Fibroblast of gingiva (primary cell): ENCODE measurements at places on chromosomes 5 and 9.

GRCh38 chr5:100676817-100677631 lies 141.8 kb downstream of the FAM174A start:
- peak; percentile 35 for DNase-seq

DNA sequence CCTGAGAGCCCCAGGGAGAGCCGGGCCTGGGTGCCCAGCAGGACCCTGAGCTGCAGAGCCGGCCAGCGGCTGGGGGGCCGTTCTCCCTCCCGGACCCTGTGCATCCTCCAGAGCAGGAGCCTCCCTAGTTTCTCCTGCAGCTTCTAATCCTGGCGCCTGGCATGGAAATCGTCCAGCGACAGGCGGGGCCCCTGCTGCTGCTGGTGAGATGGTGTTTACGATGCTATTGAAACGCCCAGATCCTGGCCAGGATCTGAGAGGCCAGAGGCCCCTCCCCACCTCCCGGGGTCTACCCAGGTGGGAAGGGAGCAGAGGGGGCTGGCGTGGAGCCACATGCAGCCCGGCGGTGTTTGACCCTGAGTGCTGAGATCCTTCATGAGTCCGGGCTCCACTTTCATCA lies 38.2 kb upstream of the CEP72 start:
- no peak for DNase-seq

DNA sequence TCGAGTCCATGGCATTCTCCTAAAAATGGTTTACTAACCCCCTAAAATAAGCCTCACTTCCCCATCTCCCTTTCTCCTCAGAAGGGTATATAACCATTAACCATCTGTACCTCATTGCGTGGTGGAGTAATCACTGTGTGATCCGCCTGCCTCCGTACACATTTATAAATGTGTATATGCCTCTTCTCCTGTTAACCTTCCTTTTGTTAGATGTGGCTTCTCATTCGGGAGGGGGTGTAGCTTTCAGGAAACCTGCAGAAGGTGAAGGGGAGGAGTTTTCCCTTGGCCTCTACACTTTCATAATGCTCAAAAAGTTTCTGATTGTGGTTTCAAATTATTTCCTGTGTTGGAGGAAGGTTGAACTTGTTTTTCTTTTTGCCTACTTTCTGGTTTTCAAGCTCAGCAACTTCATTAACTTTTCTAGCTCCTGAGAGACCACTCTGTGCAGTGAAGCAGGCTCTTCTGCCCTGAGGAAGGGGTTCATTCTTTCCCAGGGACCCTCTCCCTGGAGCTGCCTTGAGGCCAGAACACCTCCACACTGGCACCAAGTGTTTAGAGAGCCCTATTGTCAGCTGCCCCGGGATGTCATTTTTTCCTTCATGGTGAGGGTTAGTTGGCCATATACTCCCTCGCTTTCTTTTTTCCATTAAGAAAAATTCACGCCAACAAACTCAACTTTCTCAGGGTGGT lies 46.9 kb downstream of the RASGRF2 start:
- DNase-seq = no peak

GRCh38 chr5:132115375-132115774 lies 41.8 kb downstream of the CSF2 start:
- no peak for DNase-seq

GRCh38 chr5:60738461-60738860 lies 38.5 kb upstream of the DEPDC1B start:
- DNase-seq = no peak

GRCh38 chr5:36740259-36740898 lies 134.0 kb downstream of the SLC1A3 start:
- peak; percentile 6 for DNase-seq

GRCh38 chr5:109038209-109038840 lies 290.6 kb downstream of the FER start:
- DNase-seq = no peak

DNA sequence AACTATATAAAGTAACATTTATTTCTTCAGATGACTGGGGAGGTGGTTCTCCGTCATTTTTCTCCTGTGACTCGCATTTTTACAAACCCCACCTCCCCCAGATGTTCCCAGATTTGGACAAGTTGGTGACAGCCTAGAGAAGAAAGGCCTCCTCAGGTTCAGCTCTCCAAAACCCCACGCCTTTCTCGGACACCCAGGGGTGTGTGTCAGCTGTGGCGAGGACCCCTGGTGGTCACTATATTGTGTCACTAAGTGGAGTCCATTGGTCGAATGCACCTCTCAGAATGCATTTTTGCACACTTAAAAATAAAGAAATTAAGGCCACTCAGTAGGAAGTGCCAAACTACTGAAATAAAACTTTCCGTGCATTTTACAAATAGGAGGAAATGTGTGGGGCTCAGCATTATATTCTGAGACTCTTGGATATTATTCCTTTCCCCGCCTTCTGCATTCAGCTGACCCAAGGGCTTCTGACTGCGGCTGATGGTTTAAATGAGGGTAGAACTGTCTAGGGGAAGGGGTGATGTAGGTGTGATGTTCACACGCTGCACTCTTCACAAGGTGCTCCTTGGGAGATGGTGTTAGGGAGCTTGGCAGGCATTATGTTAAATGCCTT lies 47.6 kb downstream of the ACO1 start:
- peak; percentile 31 for DNase-seq
